Activated CD8-positive, alpha-beta memory T cell treated with anti-CD3 and anti-CD28 coated beads for 1 hour (primary cell): ENCODE measurements at places on chromosomes 3 and 15.

DNA sequence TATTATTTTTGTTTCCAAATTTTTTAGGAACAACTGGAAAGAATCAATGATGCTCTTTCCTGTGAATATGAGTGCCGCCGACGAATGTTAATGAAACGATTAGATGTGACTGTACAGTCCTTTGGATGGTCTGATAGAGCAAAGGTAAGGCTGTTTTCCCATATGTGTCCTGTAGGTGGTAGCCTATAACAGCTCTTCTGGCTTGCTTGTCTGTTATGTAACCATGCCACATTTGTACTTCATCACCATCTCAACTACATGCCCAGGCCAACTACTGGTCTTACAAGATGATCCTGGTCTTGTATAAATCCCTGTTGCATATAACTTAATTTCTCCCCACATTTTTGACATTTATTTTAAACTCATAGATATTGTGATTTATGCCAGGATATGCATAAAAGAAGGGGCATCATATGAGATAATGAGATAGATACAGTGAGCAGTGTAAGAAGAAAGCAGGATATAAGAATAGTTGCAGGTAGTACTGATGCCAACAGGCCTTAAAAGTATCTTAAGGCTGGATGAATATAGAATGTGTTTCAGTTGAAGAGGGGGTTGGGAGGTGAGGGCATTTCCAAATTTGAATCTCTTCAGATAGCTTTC, 20.3 kb downstream of the FAM98B start:
- DNase-seq, result peak; percentile 2

GRCh38 chr15:50137330-50137761, 18.3 kb upstream of the ATP8B4 start:
- DNase-seq, result no peak

DNA sequence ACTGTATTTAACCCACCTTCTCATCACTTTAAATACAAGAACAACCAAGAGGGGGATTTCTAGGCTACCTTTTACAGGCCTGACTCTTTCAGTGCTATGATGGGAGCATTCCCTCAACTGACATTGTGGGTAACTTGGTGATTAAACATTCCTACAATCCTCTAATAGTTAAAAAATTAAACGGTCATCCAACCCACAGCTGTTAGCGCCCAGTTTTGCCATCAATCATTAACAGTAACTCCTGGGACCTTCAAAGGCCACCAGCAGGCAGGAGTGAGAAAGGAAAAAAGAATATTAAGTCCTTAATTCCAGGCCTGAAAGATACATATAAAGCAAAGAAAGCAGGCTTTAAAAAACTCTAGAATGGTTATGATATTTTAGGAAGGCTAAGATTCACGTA, 512.1 kb downstream of the MAGI1 start:
- no peak for DNase-seq

DNA sequence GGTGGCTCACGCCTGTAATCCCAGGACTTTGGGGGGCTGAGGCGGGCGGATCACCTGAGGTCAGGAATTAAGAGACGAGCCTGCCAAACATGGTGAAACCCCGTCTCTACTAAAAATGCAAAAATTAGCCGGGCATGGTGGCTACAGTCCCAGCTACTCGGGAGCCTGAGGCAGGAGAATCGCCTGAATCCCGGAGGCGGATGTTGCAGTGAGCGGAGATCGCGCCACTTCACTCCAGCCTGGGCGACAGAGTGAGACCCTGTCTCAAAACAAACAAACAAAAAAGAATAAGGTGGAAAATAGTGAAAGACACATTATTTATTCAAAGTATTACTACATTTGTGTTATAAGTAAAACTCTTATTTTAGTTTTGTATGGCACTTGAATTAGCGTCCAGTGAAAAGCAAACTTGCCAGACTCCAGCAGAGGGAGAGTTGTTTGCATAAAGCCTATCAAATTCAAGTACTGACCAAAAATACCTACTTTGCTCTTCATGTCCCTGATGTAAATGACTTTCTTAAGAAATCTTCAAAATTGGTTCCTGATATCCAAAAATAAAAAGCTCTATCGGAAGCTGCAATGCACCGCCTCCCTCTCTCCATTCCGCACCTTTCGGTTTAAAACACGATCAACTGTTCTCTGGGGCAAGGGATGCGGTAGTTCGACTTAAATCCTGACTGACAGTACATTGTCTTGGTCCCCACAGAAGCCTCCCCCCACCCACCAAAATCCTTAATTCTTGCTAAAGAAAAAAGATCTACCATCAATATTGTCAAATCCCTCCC, 1.2 kb downstream of the TRPM7 start:
- no peak for DNase-seq

GRCh38 chr3:33401781-33402180, 38.4 kb downstream of the UBP1 start:
- no peak for DNase-seq

DNA sequence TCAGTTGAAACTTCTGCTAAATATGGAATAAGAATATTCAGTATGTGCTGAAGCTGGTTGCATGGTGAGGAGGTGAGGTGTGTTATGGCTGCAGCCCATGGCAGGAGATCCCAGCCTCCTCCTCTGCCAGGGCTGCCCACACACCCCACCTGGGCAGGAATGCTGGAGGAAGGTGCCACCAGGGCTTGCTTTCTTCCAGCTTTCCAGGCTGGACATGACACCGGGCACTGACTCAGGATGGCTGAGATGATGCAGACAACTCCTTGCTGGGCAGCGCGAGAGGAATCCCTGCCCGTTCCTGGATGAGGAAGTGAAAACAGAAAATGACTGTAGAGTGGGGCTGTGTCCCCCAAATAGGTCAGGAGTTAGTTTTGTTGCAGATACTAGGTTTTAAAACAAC, 14.1 kb downstream of the GABRG3 start:
- DNase-seq, result no peak

GRCh38 chr3:122642935-122643334, 37.7 kb upstream of the PARP14 start:
- DNase-seq, result no peak

GRCh38 chr3:45630325-45630724, 35.8 kb downstream of the LIMD1 start:
- no peak for DNase-seq

GRCh38 chr15:77944002-77944867, 133.3 kb downstream of the TBC1D2B start:
- no peak for DNase-seq

DNA sequence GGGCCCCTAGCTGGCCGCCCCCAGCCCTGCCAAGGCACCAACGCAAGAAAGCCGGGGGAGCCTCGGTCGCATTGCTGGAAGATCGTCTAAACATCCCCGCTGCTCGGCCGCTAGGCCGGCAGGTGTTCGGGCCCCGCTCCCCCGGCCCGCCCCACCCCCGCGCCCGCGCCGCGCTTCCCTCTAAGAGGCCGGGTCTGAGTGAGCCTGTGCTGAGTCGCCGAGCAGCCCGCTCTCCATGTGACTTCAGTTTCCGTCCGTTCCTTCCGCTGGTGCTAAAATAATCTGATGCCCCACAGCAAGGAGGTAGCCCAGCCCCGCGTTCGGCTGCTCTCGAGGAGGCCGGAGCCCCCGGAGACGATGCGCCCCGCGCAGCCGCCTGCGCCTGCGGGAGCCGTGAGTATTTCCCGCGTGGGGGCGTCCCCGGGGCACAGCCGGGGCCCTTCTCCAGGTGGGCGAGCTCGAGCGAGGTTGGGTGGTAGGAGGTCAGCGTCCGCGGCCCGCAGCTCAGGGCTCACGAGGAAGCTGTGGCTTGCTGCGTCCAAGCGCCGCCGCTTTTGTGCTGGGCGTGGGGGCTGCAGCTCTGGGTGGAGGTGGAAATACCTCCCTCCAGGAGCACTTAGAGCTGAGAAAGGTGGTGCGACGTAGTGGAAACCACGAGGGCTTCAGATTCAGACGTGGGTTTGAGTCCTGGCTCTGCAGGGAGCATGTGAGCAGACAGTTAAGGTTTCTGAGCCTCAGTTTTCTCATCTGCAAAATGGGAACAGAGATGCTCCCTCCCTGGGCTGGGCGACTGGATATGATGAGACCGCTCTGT, at the start of gene NRROS:
Gene NRROS, plus strand, starts transcription at position 212 of the 814 bp plus-strand sequence. CDS start 14,846 bp downstream, outside the sequence.
- peak; percentile 37 for DNase-seq

DNA sequence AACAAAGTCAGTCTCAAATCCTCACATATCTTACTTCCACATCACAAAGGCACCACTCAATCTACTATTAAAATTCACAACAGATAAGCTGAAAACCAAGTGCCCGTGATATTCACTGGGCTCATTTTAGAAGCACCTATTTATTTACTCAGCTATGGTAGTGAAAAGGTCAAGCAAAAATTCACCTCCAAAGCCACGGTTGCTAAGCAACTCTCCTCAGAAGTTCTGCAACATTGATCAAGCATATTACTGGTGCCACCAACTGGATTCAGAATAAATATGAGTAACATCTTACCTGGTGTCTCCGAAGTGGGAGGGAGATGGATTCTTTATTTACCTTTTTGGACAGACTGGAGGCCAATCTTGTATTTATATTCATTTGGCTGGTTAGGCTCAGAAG, 714.8 kb downstream of the FHIT start:
- DNase-seq, result no peak

GRCh38 chr3:105166893-105167292, 199.8 kb upstream of the ALCAM start:
- DNase-seq, result no peak

DNA sequence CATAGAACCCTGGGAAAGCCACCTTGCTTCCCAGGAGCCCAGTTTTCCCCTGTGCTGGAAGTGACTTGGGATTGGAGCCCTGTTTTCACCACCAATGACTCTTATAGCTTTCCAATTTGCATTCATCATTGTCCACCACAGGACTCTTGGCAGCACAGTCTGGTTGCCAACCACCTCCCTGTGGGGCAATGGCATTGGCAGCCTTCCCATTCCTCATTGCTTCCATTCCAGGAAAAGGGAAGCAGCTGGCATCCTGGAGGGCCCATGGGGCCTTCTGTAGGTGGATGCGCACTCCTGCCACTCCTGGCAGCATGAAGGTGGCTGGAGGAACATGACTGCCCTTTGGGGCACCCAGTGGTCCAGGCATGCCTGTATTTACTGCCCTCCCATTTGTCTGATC, 57.7 kb downstream of the FEM1B start:
- DNase-seq, result no peak
